ENCODE measurements at places on chromosomes 3 and 15. TPM values are rescaled to one million over a fixed set of nuclear protein-coding genes. Genes with fewer than 3 reads are reported as not detected.

CHRFAM7A gene
- 0.85 TPM for total RNA-seq

ADAMTS7 gene
- total RNA-seq = 0.92 TPM

PLCL2 gene
- 28.7 TPM for total RNA-seq

LEKR1 gene
- 2.1 TPM for total RNA-seq

Measured in left colon (tissue), 2 donors.